ENCODE measurements at places on chromosomes 2 and 18.

DNA sequence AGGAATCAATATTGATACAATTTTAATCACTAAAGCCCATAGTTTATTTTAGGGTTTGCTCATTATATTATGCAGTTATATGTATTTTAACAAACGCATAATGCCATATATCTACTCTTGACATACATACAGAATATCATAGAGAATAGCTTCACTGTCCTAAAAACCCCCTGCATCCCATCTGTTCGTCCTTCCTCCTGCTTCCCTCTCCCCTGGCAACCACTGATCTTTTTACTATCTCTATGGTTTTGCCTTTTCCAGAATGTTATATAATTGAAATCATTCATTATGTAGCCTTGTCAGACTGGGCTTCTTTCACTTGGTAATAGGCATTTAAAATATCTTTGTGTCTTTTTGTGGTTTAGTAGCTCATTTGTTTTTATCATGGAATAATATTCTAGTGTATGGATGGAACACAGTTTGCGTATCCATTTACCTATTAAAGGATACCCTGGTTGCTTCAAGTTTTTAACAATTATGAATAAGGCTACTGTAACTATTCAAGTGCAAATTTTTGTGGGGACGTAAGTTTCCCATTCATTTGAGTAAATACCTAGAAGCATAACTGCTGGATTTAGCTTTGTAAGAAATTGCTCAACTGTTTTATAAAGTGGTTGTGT, 801.6 kb upstream of the GCFC2 start:
- no peak for DNase-seq

DNA sequence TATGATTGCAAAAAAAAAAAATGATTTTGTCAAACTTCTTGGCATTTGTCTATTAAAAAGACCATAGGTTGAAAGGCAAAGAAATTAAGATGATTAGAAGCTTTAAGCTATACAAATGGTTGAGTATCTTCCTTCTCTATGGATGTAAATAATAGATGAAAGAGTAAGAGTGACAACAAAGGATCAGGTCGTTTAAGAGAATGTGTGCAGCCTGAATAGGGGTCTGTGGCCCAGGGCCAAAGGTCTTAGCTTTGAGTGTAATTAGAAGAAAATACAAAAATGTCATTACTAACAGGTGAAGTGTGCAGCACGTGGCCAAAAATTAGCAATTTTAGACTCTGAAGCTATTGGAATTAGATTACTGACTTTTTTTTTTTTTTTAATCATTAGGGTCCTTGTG, 122.4 kb downstream of the GREB1L start:
- DNase-seq: no peak

DNA sequence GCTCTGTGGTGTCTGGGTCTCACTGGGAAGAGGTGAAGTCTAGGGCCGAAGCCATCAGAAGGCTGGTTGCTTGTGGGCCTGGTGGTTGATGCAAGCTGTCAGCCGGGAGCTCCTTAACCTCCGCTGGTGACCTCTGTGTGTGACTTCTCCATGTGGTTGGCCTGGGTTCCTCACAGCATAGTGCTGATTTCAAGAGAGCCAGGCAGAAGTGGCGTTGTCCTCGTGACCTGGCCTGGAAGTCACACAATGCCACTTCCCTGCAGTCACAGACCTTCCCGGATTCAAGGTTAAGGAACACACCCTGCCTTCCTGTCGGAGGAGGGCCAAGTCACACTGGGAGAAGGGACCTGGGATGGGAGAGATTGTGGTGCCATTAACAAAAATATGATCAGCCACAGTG, 303.7 kb upstream of the HS6ST1 start:
- no peak for DNase-seq

DNA sequence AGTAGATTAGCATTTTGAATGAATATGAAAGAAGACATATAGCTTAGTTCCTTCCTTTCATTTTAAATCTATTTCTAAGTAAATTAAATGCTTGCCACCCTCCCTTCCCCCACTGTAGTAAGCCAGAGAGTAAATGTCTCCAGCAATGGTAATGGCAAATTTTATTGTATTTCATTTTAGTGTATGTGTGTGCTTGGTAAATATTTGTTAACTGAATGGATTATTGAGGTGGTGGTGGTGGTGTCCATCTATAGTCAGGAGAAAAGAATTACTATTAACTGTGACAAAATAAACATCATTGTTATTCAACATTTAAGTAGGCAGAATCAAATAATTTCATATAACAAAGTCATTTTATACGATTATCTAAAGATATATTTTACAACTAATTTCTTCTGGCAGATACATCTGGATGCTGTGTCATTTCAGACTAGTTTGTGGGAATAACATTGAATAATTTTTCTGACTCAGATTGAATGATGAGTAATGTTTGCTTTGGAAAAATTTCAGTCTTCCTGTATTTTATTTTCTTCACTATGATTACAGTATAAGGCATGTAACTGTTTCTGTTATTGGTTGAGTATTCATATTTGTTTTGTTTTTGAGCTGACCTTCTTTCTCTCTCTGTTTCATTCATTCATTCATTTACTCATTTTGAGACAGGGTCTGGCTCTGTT, 18.3 kb downstream of the ASXL3 start:
- peak; percentile 79 for DNase-seq

- DNase-seq: no peak
These were observed 8.0 kb upstream of the CFAP65 start for GRCh38 chr2:219049282-219049681.

- DNase-seq: peak; percentile 19
These were observed 15.8 kb downstream of the M1AP start for GRCh38 chr2:74632209-74632938.

DNA sequence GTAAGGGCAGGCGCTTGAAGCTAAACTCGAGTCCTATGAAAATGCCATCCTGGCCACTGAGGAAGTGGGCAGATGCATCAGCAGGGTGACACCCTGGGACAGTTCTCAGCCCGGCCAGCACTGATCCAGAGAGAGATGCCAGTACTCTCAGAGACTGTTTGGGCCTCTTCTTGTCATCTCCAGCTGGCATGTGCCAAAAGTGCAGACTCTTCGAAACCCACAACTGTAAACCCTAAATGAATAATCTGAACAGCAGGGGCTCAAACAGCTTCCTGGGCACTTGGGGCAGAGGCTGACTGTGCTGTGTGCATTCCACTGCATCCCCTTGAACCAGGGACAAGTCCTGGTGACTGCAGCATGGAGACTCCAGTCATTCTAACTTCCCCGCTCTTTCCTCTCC, 204.2 kb upstream of the SMAD2 start:
- no peak for DNase-seq

- DNase-seq: peak; percentile 60
These were observed 115.1 kb upstream of the COPS8 start for GRCh38 chr2:236970656-236971010.

GRCh38 chr18:56684277-56684676, 33.1 kb downstream of the WDR7 start:
- DNase-seq: no peak

GRCh38 chr2:167965907-167966761, 281.3 kb downstream of the STK39 start:
- DNase-seq: no peak

DNA sequence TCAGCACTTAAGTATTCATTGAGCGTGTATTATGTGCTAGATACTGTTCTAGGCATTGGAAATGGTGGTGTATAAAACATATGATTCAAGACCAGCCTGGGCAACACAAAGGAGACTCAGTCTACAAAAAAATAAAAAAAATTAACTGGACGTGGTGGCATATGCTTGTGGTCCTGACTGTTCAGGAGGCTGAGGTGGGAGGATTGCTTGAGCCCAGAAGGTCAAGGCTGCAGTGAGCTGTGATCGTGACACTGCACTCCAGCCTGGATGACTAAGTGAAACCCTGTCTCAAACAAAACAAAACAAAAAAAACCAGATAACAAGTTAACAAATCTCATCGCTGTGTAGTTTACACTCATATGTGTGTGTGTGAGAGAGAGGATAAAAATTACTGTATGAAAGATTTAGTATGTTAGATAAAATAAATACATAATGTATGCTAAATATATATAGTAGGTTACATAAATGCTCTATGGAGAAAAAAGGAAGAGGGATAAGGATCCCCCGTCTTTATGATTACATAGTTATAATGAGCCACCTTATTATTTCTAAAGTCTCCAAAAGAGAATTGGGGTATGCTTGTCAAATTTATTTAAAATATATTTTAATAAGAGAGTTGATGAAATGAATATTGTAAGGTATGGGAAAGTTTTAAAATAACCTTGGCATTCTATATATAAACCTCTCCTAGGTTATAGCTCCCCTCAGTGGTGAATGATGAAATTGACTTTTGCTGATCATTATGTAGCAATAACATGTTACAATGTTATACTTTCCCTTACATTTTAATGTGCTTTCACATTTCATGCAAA, 69.2 kb downstream of the EHBP1 start:
- peak; percentile 49 for DNase-seq

DNA sequence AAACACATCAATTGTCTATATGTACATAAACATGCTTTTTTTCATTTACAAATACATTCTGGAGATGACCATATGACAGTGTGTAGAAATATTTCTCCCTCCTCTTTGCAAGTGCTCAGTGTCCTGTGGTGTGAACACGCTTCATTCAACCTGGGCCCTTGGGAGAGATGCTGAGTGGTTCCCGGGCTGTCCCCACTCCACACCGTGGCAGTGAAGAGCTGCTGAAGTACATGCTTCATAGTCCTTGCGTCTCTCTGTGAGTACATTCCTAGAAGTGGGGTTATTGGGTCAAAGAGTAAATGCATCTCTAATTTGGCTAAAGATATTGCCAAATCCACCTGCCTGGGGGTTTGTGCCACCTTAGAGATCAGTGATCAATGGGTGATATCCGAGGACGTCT, 6.5 kb upstream of the GPR35 start:
- no peak for DNase-seq

DNA sequence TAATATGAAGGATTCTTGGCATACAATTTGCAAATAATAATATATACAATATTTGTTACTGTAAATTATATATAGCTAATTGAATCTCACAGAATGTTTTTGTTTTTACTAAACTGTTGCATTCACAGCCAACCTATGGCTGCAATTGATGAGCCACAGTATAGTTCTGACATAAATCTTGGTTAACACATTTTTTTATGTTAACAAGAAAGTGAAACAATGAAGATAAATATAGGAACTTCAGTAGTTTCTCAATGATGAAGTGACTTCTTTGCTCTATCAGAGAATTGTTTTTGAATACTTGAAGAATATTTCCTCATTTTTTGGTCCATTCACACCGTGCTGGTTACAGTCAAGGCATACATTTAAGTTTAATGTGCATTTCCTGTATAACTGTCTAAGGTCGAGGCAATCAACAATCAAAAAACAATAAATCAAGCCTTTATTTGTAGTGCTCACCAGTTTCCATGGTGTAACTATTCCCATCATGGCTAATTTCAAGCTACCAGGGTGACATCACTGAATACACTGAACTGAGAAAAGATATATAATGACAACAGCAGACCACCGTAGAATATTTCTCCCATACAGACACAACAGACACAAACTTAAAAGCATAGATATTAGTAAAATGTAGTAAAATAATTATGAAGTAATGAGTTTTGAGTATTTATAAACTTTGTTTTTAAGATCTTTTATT, 12.9 kb upstream of the ETAA1 start:
- no peak for DNase-seq

DNA sequence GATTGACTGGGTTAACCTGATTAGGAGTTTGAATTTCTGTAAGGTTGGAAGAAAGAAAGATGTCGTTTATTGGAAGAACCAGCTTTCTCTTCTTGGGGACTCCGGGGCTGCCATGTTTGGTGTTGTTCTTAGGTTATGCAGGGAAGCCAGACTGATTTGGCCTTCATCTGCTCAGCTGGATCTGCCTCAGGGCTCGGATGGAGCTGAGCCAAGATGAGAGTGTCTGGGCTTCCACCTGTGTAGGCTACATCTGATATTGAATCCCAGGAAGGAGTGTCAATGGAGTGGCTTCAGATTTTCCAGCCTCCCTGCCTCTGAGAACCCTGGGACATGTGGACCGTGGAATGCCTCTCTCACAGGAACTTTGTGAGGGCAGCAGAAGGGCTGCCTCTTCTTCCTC, 126.1 kb downstream of the WDSUB1 start:
- no peak for DNase-seq

- DNase-seq: no peak
These were observed 35.6 kb downstream of the EMX1 start for GRCh38 chr2:72952961-72953360.

- no peak for DNase-seq
These were observed 9.9 kb downstream of the DNMT3A start for GRCh38 chr2:25331686-25332365.

- DNase-seq: no peak
These were observed 112.5 kb downstream of the EFEMP1 start for GRCh38 chr2:55811048-55811447.

DNA sequence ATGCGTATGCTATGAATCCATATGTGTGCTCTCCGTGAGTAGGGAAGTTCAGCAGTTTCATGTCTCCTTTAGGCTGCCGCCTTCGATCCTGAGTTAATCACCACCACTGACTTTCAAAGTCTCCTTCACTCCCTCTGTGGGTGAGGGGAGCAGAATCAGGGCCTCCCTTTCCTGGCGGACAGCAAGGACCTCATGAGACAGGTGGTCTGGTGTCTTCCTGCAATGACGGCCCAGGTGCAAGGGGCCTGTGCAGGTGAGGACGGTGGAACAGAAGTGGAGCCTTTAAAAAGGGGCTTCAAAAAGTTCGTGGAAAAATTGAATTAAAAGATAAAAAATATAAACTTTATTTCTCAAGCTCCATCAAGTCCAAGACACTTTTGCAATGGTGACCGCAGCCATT, 222.6 kb downstream of the TWIST2 start:
- no peak for DNase-seq

GRCh38 chr2:217222309-217222910, 362.5 kb upstream of the TNP1 start:
- DNase-seq: peak; percentile 51

DNA sequence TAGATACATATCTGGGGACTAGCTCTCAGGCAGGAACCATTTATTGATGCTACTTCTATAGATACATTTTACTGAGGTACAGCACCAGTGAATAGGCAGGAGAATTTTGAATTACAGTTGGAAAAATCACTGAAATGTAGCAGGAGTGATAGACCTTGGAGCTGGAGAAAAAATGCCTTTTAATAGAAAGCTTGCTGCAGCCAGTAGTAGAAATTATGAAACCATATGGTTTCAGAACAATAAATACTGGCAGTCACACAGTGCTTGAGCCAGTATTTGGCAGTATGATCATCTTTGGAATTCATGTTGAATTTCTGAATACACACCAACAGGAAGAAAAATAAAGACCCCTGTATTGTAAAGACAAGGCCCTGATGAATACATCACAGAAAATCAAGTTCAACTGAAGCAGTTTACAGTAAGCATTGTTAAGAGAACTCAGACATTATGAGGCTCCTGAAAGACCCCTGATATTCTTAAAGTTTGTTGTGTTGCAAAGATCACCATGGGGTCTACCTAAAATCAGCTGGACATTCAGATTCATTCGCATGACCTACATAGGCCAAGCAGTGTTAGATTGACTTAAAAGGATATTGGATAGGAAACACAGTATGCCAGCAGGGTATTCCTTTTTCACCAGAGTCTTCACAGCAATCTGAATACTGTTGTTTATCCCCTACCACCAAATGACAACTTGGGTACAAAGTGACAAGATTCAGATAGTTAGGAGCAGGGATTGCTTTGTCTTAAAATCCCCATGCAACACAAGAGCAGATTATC, 139.0 kb downstream of the EHBP1 start:
- DNase-seq: no peak

All from fibroblast of skin of right biceps (primary cell).